Sigmoid colon (tissue), 7 donors: ENCODE measurements at places on chromosomes 2 and 18.

GRCh38 chr18:8073167-8073566 is 506.1 kb downstream of the PTPRM start:
- DNase-seq: no peak

DNA sequence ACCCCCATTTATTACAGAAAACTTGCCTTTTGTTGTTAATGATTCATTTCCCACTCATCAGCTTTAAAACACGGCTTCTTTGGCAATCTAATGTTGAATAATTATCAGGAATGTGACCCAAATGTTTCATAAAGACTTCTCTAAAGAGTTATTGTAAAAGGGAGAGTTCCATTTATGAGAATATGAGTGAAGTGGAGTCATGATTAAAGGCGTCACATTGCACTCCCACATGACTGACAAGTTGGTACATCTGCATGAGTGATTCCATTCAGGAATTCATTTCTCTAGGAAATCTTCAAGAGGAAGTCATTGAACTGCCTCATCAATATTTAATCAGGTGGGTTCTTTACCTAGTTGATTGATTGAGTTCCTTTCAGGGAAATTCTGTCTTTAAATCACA is 184.8 kb downstream of the LNPK start:
- DNase-seq: no peak

DNA sequence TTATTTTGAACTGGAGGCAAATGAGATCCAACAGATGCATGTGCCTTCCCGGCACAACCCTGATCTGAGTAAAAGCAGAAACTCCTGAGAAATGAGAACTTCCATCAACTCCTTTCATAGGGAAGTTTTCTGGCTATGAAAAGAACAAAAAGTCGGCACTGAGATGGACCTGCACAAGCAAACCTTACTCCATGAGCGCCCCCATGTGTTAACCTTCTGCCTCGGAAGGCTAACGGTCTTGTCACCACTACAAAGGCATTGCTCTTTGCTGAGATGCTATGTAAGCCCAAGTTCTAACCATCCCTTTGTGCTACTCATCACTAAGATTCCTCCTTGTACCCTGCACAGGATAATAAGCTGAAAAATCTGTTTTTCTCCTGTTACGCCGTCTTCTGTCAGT is 57.3 kb upstream of the SULT1C3 start:
- DNase-seq: no peak

DNA sequence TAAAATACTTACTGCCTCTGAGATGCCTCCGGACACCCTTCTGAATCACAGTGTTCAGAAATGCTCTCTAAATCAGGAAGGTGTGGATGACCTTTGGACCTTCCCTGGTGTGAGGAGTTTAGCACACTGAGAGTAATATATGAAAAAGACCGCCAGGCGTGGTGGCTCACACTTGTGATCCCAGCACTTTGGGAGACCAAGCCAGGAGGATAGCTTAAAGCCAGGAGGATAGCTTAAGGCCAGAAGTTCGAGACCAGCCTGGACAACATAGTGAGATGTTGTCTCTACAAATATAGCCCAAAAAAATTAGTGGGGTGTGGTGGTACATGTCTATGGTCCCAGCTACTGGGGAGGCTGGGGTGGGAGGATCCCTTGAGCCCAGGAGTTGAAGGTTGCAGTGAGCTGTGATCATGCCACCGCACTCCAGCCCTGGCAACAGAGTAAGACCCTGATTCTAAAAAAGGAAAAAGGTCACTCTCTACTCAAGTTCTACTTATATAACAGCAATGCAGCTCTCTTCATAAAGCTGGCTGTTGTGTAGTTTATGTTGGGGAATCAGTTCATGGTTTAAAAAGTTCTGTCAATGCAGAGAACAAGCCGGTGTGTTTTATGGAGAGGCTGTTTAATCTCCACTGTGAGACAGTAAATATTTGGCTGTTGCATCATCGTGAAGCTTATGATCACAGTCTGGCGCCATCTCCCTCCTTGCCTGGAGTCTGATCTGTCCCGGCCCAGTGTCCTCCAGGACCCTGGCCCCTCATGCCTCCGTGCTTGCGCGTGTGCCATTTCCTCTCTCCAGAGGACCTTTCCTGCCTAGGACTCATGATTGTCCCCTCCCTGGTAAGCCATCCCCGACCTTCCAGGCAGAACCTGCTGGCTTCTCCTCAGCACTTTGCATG is 184.5 kb downstream of the FAM210A start:
- peak; percentile 86 for DNase-seq

- DNase-seq: no peak
Observed at GRCh38 chr2:66387016-66387753, 47.7 kb upstream of the MEIS1 start.

- no peak for DNase-seq
Observed at GRCh38 chr2:47028846-47029560, 113.4 kb upstream of the MCFD2 start.

- DNase-seq: no peak
Observed at GRCh38 chr18:3814816-3815215, 364.8 kb downstream of the TGIF1 start.

DNA sequence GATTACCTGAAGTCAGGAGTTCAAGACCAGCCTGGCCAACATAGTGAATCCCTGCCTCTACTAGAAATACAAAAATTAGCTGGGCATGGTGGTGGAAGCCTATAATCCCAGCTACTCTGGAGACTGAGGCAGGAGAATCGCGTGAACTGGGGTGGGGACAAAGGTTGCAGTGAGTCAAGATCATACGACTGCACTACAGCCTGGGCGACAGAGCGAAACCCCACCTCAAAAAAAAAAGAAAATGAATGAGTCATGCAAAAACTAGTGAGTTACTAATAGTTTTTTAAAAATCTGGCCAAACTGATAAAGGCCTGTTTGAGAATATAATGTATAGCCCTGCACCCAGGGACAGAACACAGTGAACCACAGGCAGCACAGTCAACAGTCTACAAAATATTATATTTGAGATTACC is 17.5 kb downstream of the AFG3L2 start:
- DNase-seq: no peak

DNA sequence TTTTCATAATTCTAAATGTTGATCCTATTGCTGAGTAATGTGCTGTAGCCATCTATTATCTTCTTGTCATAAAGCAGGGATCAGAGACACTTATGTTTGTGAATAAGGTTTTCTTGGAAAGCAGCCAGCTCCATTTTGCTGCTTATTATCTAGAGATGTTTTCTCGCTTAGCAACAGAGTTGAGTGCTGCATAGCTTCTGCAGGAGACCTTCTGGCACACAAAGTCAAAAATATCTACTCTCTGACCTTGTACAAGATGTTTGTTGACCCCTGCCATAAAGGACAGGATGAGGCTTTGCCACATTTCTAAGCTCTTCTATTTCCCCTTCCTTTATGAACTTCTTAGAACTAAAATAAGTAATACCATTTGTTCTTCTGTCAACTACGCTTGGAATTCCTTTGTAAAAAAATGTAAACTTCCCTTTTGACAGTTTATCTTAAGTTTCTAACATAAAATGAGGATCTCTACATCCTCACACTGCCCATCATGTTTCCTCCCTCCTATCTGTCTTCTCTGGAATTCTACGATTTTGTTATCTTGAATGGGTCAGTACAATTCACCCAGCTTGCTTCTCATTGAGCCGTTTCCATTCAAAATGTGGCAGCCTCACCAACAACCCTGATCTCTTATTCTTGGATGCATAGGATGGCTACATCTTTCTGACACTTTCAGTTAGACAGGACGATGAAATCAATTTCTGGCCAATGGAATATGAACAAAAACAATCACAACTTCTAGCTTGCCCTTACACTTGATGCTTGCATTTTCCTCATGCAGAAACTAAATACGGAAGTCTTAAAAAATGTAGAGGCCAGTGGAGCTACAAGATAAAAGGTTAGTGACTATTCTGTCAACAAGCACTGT is 1377.0 kb downstream of the SUCLG1 start:
- no peak for DNase-seq

DNA sequence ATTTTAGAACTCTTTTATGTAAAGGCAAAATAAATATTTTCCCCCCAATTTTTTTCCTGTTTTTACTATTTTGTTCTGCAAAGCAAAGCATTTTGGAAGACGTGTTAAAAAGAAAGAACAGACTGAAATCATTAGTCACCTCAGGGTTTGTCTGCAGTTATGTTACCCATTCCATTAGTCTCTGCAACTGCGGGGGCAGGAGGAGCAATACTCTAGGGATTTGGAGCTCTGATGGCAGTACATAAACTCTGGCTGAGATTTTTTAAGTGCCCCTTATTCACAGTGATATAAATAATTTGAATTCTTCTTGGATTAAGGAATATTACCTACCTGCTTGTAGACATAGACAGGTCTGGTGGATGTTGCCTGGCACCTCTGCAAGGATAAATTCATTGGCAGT is 88.0 kb upstream of the CELF4 start:
- DNase-seq: no peak

DNA sequence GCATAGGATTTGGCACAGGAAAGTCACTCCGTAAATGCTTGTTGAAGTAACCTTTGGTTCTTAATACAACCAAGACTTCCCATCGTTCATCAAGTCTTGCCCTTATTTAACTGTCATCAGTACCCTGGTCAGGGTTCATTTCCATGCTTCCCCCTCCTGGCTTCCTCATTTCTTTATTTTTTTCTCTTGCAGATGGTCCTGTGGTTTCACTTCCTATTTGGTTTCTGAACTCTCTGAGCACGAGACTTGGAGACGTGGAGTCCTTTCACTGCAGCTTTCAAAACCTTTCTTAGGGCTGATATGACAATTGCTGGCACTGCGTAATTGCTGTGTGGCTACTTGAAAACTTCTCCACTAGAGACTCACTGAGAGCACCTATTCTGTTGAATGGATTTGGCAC is 59.9 kb upstream of the PID1 start:
- no peak for DNase-seq

DNA sequence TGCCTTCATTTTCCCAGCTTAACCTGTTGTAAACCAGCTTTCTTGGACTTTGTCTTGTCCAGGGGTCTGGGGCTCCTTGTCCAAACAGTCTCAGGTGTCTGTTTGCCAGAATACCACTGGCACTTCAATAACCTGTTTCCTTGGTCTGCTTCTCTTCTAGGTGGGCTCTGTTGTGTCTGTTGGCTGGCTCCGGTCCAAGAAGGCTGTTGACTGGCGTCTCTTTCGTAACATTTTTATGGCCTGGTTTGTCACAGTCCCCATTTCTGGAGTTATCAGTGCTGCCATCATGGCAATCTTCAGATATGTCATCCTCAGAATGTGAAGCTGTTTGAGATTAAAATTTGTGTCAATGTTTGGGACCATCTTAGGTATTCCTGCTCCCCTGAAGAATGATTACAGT is 17.0 kb downstream of the SLC20A1 start:
- no peak for DNase-seq

DNA sequence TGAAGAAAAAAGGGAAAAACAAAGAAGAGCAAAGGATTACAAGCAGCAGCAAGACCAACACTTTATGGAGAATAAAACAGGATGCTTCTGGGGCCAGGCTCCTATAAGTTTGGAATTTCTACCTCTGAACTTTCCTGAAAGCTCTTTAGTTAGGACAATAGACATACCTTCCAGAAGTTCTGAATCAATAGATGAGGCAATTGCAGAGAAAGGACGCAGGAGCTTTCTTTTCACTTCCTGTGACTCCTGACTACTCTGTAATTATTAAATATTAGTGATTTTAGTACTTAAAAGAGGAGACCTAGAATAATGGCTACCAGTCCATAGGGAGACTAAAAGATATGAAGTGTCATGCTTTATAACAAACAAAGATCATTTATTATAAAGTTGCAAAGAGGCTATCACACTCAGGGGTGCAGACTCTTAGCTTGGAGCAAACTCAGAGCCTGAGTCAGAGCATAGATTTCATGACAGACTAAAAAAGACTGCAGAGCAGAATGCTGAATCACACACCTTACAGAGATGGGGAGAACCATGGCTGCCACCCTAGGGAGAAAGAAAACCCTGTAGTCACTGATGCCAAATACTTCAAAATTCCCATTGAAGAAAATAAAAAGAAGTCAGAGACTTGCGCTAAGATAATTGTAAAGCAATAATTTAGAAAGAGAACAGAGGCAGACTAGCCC is 52.5 kb upstream of the FAM136A start:
- no peak for DNase-seq

- no peak for DNase-seq
Observed at GRCh38 chr18:50749421-50749820, 70.4 kb downstream of the MRO start.

DNA sequence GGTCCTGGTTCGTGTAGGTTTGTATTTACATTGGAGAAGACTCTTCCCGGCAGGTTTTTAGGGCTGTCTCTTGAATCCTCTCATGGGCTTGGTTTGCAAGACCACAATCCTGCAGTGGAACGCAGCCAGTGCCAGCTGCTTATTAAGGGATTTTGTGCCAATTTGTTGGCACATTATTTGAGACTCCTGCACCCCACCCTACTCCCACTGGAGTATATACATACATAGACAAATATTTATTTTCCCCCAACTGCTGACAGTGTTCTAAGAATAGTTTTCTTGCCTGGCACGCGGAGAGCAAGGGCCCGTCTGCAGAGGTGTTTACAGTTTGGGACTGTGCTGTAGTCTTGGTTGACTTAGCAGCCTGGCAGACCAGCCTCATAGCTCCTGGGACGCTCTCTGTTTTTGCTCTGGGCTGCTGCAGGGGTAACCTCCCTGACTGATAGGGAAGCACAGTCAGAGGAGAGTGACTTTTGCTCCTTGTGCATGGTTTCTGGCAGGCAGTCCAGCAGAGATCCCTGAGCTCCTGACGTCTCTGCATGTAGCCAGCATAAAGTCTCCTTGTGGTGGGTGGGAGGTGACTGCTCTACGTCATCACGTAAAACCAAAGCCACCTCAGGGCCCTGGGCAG is 1.9 kb downstream of the LDLRAD4 start:
- DNase-seq: no peak

DNA sequence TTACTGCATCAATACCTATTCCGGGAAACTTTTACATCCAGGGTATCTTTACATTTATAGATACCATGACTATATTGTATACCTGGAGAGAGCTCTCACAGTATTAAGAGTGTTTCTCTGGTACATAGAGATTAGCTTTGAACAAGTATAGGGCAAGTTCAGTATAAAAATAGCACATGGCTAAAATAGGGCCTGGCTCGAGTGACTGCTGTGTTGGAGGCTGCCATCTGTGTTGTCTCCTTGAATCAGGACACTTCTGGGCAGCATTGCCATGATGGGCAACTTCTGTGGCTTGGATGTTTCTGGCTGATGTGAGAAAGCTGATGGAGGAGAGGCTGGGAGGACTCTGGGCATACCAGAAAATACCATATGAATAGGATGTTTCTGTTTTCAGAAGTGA is 18.7 kb downstream of the ARHGAP28 start:
- DNase-seq: no peak

DNA sequence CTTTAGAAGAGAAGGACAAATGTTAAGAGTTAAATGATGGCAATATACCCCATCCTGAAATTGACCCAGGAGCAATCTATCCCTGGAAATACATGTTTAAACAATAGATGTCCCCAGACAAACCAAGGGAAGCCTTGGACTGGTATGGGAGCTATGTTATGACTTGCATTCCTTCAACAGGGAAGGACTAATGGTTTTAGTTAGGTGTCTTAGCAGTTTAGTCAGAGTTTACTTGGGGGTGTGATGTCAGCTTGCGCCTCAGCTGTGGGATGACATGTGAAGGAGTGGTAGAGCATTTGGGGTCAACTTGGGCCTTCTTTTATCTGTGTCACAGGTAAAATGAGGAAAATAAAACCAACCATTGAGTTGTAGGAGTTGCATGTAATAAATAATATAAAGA is 36.8 kb downstream of the SPC25 start:
- no peak for DNase-seq
